ENCODE measurements at places on chromosomes 16 and 17. TPM values are rescaled to one million over a fixed set of nuclear protein-coding genes. Genes with fewer than 3 reads are reported as not detected.

Gene DCAF7
- total RNA-seq, result 79.6 TPM

Gene CDRT15
- not detected for total RNA-seq

DNA sequence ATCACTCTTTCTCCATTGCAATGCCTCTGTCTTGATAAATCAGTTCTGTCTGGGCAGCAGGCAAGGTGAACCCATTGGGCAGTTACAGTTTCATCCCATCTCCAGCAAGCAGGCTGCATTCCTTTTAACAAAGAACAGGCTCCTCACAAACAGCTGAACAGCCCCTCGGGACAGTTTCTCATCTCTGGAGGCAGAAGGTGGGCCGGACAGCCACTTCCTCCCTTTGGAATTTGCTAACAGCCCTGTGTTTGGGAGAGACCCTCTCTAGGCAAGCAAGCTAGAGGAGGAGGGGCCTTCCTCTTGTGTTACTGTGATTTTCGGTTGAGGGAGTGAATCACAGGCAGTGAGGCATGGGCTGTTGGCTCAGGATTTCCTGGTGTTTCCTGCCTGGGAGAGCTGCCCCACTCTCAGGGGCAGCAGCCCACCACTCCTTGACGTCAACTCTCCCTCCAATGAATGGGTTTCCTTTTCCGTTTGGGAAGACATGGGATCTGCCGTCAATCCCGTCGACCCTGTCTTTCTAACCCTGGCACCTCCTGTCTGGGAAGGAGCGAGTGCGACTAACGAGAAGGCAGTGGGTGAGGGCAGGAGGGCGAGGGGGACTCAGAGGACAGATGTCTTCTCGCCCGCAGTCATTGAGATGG, 3.7 kb upstream of the PGS1 start:
- no peak for DNase-seq

- no peak for DNase-seq
These were observed 32.0 kb upstream of the SUPT4H1 start for GRCh38 chr17:58383892-58384462.

GRCh38 chr16:88681709-88682451, 4.4 kb downstream of the SNAI3 start:
- no peak for DNase-seq

- peak; percentile 22 for DNase-seq
These were observed 1.1 kb upstream of the NME2 start for GRCh38 chr17:51164911-51165679.
